Cerebellar nuclear complex (tissue), 1 donor: ENCODE measurements at places on chromosomes 11 and 22.

- peak; percentile 73 for DNase-seq
Observed at GRCh38 chr11:12914400-12914912, 94.7 kb upstream of the RASSF10 start.

- no peak for DNase-seq
Observed at GRCh38 chr11:3046190-3046589, 11.0 kb downstream of the CARS1 start.

DNA sequence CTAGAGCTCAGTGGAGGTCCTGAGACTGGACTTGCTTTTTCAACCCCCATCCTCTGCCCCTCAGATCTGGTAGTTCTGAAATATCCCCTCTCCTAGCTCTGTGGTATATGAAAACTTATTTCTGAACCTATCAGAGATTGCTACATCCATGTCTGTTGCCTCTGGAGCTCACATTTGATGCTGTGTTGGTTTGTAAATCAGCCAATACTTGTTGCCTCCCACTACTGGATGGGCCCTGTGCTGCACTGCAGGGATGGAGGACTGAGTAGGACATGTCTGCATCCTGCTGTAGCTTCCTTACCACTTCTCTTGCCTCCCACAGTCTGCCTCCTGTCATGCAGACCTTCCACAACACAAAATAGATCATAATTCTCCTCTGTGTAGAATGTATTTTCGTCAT, 5.2 kb downstream of the OLFML1 start:
- no peak for DNase-seq

- DNase-seq, result no peak
Observed at GRCh38 chr22:36369922-36370791, 17.6 kb downstream of the MYH9 start.

DNA sequence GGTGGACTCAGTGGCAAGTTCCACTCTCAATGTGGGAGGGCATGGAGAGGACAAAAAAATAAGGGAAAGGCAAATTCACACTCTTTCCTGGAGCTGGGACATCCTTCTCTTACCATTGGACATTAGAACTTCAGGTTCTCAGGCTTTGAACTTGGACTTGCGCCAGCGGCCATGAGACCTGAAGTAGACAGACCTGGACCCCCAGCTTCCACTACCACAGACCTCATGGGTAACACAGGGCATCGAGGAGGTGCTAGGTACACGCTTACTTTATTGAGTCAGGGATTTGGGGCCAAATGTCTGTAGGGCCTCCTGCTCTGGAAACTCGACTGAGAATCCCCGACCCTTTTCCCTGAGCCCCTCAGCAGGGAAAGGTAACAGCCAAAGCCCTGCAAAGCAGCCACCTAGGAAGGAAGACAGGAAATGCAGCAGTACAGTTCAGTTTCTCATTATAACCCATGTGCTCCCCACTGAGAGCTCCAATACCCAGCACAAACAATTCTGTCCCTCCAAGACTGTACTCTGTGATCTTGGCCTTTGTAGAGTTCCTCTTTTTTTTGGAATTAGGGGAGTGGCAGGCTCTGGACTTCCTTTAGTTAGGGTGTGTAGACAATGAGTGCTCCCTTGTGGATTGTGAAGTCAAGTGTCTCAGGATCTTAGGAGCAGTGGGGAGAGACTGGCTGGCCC, 5.7 kb downstream of the CHRNA10 start:
- no peak for DNase-seq

DNA sequence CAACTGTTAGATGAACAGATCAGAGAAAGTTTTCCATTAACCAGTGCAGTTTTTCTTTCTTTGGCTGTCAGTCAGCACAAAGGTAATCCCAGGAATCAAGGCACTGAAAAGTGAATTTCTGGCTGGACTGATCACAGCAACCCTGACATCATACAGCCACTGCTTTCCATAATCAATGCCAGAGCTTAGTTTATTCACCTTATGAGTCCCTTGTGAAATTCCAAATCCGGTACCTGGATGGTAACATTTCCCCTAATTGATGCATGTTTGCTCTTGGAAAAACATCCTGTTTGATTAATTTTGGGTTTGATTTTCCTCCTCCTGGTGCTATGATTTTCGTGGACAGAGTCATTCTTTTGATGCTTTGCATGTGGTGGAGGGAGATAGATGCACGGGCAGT, 319.8 kb downstream of the INSC start:
- no peak for DNase-seq

DNA sequence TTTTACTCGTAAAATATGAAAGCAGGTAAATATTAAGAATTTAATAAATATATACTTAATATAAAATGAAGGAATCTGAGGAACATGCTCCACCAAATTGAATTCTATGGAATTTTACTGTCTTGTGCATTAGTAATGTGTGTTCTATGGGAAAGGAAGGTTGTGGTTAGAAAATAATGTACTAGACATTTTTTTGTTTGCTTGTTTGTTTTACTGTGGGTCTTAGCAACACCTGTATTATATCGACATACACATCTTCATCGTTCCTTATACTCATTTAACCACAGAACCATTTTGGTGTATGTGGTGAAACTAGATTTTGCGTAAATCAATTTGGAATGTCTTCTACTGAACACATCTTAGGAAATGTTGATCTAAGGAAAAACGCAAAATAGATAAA, 114.1 kb upstream of the MTMR2 start:
- DNase-seq, result no peak

DNA sequence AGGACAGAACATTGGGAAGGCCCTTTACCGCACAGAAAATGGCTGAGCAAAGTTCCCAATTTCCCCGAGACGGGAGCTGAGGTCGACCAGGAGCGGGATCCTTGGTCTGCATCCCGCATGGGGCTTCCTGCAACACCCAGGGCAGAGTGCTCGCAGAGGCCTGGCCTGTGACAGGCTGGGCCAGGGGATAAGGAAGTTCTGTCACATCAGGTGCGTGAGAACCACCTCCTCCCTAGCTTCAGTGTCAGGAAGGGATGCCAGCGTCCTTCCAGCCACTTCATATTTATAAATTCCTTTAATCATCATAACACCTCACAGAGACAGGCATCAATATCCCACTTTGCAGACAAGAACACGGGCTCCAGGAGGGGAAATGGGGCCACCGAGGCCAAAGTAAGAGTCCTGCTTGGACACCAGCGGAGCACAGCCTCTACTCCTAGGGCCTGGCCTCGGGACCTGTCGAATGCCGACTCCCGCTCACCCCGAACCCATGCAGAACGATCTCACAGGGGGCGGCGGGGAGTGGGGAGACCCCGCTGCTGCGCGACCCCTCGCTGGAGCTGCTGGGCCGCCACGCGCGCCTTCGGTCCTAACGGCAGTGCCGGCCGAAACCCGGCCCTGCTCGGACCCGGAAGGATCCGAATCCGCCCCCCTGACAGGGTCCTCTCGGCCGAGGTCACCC, 532 bp downstream of the BET1L start:
- no peak for DNase-seq

GRCh38 chr11:123587559-123587958, 66.9 kb downstream of the SCN3B start:
- no peak for DNase-seq

GRCh38 chr11:122804161-122804560, 34.1 kb upstream of the CRTAM start:
- DNase-seq, result no peak

DNA sequence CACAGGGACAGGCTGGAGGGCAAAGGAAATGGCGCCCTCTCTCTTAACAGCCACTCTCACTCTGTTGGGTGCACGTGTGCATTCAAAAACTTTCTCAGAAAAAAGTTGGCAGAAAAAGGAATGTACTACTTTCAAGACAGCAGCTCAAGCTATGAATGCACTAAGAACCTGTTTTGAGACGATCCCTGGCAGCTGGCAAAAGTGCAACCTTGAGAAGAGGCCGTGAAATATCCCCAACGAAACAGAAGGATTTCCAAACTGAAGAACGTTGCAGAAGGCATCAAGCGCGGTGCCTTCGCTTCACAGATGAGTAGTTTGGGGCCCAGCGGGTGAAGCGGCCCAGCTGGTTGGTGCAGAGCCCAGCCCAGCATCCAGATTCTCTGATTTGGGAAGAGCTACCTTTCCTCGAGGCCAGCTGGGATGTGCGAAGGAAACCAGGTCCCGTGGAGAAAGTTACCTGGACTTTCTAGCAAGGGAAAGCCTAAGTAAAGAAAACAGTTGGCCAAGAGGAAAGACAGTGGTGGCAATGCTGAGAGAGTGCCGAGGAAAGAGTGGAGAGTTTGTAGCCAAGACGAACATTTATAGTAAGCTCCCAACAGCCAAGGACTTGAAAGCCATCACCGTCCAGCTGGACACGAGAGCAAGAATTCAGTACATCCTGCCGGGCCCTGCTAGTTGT, 16.3 kb downstream of the IFT27 start:
- no peak for DNase-seq

DNA sequence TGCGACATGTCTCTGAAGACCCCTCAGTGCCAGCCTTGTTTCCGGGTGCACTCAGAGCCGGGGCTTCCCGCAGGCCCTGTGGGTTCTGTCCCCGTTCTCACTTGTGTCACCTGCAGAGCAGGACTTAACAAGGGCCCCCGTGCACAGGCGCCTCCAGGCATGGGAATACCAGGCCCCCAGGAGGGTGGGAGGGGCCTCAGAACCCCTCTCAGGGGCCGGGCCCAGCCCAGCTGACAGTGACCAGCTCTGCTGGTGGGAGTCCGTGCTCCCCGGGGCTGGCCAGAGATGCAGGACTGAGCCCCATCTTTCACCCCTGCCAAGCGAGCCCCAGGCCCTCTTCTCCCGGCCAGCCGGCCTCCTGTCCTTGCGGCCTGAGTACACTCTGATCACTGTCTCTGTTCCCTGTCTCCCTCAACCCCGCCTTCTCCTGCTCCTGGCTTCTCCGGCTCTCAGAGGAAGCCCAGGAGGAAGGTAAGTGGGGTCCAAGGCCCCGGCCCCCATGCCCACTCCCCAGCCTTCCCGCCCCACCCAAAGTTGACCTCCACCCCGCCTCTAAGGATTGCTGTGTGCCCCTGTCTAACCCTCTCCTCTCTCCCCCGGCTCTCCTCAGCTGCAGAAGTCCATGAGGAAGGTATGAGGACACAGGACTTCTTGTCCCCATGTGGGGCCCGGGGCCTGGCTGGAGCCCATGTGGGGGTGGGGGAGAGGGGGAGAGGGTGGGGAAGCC, 5.3 kb downstream of the TNNT3 start:
- DNase-seq, result no peak

DNA sequence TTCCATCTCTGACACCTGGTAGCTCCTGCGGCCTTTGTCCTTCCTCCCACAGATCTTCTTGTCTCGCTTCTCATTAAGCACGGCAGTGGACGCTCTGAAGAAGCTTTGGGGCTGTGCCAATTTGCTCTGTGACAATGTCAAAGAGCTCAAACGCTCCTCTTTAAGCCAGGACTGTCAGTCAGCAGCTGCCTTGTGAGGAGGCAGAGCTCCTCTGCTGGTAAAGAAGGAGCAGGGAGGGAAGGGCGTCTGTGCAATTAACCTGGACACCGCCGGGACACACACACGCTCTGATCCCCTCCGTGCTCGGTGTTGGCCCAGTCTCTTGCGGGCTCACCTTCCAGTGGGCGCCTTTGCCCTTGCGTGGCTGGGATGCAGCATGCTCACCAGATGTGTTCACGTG, 373.9 kb downstream of the BRD1 start:
- no peak for DNase-seq

DNA sequence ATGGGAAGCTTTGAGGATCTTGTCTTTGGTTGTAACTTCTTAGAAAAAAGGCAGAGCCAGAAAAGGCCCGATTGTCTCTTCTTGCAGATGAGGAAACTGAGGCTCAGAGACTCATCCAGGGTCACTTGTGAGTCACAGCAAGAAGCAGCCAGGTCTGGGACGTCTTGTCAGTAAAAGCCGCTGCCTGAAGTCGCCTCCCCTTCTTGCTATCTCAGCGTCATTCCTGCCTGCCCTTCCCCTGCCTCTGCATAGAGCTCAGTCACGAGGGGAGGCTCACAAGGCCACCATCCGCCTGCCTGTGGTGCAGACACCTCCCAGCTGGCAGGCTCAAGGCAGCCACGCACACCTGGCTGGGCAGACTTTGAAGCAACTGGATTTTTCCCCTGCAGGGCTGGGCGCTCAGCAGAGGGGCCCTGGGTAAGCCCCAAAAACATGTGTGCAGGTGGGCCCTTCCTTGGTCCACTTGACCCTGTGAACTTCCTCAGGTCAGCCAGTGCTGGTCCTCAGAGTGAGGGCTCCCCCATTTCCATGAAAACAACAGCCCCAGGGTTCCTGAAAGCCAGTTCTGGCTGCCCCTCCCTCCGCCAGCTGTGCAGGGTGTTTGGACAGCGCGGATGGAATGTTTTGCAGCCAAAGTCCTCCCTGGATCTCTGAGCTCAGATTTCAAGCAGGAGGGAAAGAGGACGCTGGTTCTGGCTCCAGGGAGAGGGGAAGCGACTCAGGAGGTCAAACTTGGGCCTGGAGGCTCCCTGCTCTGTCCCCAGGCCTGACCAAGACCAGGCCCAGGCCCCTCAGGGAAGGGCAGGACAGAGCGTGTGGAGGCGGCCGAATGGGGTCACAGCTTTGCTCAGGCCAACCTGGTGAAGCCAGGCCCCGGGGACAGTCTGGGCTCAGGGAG, 6.0 kb upstream of the RAB3IL1 start:
- DNase-seq, result no peak

DNA sequence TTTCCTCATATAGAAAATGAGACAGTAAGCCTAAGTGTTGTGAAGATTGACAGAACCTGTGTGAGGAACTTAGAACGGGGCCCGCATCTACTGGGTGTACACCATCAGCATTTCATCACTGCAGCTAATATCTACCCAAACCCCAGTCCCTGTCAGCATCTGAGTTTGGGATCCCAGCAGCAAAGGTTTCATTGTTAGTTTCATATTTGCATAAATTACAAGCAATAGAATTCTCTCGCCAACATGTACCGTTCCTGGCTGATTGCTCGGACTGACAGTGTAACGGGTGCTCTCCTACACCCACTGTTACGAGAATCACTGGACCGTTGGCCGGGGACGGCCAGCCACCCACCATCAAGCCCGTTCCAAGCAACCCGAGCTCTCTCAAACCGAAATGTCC, 10.4 kb upstream of the TMPRSS6 start:
- DNase-seq, result no peak

DNA sequence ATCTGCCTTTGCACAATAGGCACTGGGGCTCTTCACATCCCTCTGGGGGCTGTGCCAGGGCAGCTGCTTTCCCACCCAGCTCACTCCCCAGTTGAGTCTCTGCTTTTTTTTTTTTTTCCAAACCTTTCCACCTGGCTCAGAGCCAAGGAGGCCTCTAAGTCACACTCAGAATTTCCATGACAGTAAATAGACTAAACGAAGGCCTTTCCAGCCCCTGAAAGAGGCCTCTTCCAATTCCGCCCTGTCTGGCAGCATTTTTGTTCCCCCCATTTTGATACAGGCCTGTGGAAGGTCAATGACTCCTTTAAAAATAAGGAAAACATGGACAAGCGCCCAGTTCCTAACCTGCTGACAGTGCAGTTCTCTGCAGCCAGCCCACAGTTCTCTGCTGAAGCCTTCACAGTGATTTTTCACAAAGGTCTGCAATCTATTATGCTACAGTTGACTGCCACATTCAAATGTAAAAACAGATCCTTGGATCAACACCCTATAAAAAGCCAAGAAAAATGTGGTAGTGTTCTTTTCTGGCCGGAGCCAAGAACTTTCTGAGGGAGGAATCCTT, 107.5 kb upstream of the SESN3 start:
- DNase-seq, result no peak

- no peak for DNase-seq
Observed at GRCh38 chr11:8312986-8313385, 49.3 kb upstream of the LMO1 start.
